ENCODE measurements at places on chromosomes 11 and 22.

GRCh38 chr11:130606178-130606577, 157.7 kb downstream of the ADAMTS15 start:
- DNase-seq = no peak

GRCh38 chr11:69159150-69159852, 3.6 kb downstream of the SMIM38 start:
- no peak for DNase-seq

DNA sequence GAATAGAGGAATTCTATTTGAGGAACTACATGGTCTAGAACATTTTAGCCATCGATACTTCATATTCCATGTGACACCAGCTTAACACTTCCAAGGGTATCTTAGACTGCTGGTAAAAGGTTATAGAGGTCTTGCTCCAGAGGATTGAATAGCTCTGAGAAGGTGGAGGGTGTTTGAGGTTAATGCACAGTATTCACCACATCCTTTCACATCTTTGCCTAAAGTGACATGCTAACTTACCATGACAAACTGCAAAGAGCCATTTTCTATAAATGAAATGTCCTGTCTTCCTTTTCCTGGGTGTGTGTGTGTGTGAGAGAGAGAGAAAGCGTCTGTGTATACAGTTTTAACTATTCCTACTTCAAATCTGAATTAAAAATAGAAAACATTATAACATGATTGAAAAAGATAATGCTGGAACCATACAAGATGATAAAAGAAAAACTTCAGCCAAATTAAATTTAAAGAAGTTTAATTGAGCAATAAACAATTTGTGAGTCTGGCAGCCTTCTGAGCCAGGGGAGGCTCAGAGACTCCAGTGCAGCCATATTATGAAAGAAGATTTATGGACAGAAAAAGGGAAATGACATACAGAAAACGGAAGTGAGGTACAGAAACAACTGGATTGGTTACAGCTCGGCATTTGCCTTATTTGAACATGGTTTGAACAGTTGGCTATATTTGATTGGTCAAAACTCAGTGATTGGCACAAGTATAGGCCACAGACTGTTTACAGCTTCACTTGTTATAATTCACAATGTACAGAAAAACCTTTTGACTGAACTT, 320.9 kb upstream of the CCDC179 start:
- no peak for DNase-seq

- no peak for DNase-seq
Observed at GRCh38 chr11:102780491-102780918, at the start of gene MMP10. TSS of gene MMP10 (minus strand) at chr11:102780628. CDS start at chr11:102780591, 37 bp downstream.

GRCh38 chr11:46846510-46846830, 390 bp upstream of the CKAP5 start:
- no peak for DNase-seq
